ENCODE measurements at places on chromosomes 2 and 18.

DNA sequence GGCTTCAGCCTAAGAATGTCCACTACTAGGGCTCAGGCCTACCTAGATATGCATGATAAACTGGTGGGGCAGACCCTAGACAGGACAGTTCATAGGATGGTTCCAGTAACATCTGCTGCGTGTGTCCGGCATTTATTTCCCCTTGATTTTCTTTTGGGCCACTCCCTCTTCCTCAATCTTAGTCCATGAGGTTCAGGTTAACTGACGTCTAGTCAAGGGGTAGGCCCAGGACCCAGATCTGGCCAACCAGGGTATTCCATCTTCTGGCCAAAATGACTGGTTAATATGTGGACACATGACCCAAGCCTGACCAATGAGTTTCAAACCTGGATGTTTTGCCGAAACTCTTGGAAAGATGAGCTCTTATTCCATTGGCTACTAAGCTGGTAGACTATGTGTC, 15.2 kb downstream of the TMEM247 start:
- DNase-seq = no peak

GRCh38 chr18:69996951-69997798, 49.5 kb upstream of the CD226 start:
- DNase-seq = no peak

GRCh38 chr2:3535467-3535793, 16.1 kb upstream of the ADI1 start:
- no peak for DNase-seq

- no peak for DNase-seq
Observed at GRCh38 chr2:222973237-222973636, 78.8 kb upstream of the KCNE4 start.

GRCh38 chr2:65834771-65835475, 402.5 kb upstream of the SPRED2 start:
- no peak for DNase-seq

DNA sequence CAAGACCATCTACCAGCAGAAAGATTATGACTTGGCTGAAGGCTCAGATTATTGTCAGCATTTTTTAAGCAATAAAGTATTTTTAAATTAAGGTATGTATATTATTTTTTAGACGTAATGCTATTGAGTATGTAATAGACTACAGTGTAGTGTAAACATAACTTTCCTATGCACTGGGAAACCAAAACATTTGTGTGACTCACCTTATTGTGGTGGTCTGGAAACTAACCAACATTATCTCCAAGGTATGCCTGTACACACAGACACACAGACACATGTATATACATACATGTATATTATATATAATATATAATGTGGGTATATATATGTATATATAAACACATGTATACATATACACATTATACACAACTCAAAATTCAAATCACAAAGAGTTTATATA, 9.1 kb upstream of the TMEFF2 start:
- no peak for DNase-seq

DNA sequence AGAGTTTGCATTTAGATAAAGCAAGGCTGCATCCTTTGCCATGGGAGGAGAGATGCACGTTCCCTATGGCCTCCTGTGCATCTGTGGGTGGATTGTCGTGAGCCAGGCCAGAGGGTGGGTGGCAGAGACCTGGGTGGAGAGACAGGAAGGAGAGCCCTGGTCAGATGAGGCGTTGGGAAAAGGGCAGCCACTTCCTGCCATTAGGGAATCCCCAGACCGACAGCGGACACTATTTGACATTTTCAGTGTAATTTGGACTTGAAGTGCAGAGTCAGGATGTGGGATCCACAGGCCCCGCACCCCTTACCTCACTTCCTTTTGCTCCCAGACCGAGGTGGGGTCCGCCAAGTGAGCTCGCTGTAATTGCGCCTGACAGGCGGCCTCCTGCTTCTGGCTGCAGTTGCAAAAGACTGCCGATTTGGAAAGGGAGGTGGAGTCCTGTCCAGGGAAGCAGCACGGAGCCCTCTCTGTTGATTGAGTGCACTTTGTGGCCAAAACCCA, 150.0 kb downstream of the DYSF start:
- no peak for DNase-seq

DNA sequence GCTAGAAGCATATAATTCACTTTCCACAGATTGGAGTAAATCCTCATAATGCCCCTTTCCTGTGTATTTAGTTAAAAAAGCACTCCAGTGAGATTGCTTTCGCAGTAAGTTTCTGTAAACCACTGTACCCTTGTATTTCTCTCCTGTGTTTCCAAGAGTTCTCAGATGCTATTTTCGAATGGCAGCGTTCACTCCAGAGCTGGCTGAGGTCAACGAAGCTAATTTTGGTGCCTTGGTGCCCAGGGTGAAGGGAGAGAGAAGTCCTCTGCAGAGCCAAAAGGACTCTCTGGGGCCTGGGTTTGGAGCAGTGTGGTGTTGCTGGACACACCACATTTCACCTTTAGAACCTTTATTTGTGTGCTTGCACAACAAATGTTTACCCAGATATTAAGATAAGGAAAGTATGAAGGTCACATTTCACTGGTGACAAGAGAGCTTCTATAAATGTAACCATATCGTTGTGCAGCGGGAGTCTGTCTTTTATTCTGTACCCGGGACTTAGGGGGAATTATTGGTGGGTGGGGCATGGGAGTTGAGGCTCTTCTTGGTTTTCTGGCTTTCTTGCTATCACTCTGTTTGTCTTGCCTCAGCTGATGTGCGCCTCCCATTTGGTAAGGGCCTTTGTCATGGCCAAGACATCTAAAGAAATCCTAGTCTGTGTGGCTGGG, 9.9 kb downstream of the EPAS1 start:
- no peak for DNase-seq

DNA sequence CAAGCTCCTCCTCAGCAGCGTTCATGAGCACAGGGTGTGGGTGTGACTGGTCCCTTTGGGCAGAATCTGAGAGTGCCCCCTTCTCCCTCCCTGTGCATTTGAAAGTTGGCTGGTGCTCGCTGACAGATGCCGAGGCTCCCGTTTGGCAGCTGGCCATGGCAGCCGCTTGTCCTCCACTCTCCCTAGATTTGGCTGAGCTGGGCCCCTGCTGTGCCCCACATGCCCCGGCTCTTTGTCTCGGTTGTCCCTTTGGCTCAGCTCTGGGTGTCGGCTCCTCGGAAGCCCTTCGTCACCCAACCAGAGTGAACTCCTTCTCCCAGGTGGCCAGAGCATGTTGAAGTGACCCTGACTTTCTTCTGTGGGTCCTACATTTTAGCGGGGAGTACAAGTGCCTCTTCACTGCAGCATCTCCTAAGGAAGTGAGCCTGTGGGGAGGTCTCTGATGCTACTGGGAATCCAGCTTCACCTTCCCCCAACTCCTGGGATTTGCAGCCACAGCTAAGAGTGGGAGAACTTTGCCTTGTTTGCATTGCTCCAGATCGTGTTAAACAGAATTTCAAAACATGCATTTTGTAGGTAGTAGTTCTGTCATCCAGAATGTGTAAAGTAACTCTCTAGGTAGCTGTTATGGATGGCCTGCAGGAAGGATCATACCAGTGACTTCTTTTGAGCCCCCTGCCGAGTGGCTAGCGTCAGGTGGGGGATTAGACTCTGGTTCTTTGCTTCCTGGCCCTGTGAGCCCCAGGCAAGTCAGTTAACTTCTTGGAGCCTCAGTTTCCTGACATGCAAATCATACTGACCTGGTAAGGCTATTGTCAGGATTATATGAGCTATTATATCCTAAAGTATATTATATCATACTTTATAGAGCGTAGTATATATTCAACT, 24.2 kb downstream of the HPCAL1 start:
- peak; percentile 84 for DNase-seq

GRCh38 chr2:173713904-173714555, 251.1 kb downstream of the SP3 start:
- no peak for DNase-seq

- no peak for DNase-seq
Observed at GRCh38 chr2:27712522-27712921, 48.8 kb downstream of the SLC4A1AP start.

GRCh38 chr2:241193271-241193670, 4.8 kb downstream of the ANO7 start:
- no peak for DNase-seq

DNA sequence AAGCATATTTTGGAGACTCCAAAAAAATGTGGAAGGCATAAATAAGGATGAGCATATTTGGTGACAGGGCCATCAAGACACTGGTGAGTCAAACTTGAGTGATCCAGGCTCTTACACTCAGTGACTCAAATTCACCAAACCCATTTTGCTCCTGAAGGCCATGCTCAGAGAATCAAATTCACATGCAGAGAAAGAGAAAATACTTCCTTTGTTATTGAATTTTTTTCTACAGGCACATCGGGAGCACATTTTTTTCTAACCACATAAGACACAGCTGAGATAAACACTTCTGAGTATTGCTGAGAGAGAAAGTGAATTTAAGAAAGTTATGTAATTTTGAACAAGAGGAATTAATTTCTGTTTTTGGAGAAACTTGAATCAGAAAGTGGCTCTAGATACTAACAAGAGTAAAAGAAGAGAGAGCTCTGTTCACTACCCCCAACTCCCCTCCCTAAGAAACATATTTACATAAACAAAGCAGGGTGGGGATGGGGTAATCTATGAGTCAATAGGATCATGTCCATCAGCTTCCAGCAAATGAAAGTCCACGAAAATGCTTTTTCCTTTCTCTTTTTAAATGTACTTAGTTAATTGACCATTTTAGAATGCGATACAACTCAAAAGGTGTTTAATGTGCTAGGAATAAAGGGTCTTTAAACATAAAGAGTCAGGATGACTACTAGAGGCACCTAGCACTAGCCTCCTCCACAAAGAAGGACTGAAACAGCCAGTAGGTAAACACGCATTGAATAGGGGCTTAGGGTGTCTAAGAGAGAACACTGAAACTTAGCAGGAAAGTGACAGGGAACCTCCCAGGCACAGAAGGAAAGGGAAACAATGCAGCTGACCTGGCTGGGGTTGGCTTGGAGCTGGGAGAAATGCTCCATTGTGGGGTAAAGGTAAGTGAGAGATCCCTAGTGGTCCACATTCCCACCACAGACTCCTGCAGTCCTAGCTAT, 152.3 kb downstream of the KCNE4 start:
- DNase-seq = no peak

- no peak for DNase-seq
Observed at GRCh38 chr2:187302586-187302985, 145.5 kb downstream of the CALCRL start.

DNA sequence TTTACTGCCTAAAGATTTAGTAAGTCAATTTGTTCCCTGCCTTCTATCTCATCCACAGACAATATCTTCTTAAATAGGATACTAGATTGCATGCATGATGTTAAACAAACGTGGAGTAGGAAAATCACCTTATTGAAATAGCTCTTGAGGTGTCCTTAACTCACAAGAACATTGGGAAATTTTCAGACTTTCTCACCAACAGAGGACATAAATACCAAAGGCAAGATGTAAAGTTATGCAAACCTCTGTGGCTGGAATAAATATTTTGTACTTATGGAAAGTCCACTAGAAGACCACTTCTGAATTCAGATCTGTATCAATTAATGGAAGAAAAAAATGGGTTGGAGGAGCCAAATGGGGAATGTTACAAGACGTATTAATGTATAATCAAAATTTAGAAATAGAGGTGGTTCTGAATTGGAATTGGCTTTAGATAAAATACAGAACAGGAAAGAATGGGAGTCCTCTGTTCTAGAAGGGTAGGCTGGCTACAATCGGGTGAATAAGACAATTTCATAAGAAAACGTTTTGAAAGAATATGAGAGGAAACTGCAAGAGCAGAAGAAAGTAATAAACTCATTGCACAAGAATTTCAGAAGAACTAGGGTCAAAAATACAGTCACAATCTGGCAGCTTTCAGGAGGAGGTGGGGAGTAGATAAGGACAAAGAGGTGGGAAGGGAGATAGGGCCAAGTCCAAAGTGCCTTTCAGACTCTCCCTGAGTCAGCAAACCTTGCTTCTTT, 69.3 kb upstream of the FN1 start:
- DNase-seq = no peak

DNA sequence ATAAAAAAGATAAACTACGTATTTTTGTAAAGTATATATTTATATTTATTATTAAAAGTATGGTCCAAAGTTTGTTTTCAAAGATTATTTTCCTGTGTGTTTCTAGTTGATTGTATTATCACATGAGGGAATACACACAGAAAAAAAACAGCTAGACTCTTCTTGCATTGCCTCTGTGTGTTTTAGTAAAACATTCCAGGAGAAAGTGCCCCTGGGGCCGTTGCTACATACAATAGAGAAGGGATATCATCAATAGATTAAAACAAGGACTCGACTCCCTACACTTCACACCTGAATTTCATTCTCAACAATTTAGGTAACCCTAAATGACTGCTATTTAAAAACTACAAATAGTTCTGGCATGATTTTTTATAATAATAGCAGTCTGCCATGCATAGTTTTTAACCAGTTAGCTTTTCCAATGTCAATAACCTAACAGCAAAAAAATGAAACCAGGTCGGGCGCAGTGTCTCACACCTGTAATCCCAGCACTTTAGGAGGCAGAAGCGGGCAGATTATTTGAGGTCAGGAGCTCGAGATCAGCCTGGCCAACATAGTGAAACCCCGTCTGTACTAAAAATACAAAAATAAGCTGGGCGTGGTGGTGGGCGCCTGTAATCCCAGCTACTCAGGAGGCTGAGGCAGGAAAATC, 171.3 kb downstream of the DNAH6 start:
- no peak for DNase-seq

GRCh38 chr2:163207693-163208370, 369.3 kb upstream of the KCNH7 start:
- DNase-seq = no peak

DNA sequence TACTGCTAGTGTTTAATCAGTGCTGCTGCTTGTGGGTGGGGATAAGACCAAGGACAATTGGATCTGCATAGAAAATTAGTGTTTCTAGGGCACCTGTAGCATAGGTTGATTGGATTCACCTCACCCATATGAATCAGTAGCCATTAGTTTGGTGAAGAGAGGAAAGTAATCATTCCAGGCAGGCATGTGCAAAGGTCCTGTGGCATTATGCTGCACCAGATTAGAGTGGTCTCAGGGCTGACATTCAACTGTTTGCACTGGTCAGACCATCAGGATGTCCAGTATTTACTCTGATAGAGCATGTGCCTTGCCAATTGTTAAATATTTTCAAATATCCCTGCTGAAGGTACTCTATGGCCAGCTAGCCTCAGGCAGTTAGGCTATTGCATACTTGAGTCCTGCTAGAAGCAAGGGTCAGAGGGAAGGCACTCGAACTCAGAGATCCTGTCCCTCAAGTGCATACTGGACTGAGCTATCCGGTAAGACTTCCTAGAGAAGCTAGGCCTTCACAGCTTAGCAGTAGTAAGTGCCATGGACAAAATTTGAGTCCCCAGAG, 64.7 kb downstream of the SKA1 start:
- no peak for DNase-seq

GRCh38 chr2:197088694-197089093, 162.2 kb upstream of the PGAP1 start:
- no peak for DNase-seq

GRCh38 chr2:42722320-42723190, 41.4 kb downstream of the OXER1 start:
- no peak for DNase-seq

DNA sequence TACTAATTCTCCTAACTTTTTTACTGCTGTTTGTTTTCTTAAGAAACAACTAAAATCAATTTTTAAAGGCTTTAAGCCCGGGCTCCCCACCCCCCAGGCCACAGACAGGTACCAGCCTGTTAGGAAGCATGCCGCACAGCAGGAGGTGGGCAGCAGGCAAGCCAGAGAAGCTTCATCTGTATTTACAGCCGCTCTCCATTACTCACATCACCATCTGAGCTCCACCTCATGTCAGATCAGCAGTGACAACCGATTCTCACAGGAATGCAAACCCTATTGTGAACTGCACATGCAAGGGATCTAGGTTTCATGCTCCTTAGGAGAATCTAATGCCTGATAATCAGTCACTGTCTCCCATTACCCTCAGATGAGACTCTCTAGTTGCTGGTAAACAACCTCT, 517.0 kb downstream of the NRXN1 start:
- no peak for DNase-seq
